GM19239 (cell line): ENCODE measurements at places on chromosomes 5 and 9.

GRCh38 chr5:135576075-135576599 is 2.7 kb downstream of the CXCL14 start:
- DNase-seq: no peak

GRCh38 chr5:75848077-75848476 is 130.8 kb upstream of the POC5 start:
- DNase-seq: no peak

GRCh38 chr5:134453016-134453415 is 41.3 kb upstream of the CDKN2AIPNL start:
- DNase-seq: no peak

- no peak for DNase-seq
Observed at GRCh38 chr5:141742866-141743851, 61.1 kb upstream of the ARAP3 start.

- DNase-seq: no peak
Observed at GRCh38 chr5:125343015-125343414, 596.6 kb upstream of the ZNF608 start.

GRCh38 chr5:133792655-133793054 is 175.8 kb downstream of the C5orf15 start:
- DNase-seq: no peak

DNA sequence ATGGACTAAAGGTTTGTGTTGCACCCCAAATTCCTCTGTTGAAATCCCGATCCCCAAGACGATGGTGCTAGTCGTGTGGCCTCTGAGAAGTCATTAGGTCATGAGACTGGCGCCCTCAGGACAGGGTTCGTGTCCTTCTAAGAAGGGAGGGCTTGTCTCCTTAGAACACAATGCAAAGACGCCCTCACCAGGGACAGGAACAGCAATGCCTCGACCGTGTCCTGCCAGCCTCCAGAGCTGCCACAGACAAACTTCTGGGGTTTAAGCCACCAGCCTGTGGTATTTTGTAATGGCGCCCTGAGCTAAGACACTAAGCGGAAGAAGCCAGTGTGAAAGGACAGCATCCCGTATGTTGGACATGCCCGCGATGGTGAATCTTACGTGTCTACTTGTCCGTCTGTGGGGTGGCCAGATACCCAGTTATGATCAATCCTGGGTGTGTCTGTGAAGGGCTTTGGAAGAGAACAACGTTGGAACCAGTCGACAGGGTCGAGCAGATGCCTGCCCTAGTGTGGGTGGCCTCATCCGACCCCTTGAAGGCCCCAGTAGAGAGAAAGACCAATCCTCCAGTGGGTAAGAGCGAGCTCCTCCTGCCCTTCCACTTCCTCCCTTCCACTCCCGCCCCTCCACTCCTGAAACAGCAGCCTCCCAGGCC is 279.2 kb upstream of the IRX2 start:
- no peak for DNase-seq

DNA sequence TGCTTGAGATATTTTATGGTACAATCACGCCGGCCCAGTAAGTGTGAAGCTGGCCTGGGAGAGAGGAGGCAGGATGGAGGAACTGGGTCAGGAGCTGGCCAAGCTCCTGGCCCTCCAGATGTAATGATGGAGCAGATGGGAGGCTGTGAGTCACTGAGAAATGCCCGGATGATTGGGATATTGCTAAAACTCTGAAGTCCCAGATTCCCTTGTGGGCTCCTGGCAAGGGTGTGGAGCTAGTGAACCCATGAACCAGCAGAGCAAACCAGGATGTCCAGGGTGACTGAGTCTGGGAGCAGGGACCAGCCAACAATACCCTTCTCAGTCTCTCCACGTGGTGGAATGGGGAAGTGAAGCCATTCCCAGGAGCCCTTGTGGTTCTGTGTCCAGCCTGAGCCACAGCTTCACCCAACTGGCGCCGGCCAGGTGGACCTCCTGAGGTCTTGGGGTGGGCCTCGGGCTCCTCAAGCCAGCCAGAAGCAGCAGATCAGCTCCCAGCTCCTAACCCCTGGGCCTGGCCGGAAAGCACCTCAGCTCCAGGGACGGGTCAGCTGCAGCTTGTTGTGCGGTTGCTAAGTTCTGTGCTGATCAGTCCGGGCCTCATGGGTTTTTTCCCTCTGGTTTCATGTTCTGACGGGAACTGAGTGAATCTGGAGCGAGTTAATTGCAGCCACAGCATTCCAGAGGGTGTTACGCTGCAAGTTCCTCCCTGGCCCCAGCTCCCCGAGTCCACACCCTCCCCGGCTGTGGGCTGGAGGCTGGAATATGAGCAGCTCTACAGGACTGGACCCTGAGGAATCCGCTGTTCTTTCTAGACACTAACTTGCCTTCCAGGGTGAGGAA is 37.6 kb downstream of the DUSP1 start:
- DNase-seq: no peak

DNA sequence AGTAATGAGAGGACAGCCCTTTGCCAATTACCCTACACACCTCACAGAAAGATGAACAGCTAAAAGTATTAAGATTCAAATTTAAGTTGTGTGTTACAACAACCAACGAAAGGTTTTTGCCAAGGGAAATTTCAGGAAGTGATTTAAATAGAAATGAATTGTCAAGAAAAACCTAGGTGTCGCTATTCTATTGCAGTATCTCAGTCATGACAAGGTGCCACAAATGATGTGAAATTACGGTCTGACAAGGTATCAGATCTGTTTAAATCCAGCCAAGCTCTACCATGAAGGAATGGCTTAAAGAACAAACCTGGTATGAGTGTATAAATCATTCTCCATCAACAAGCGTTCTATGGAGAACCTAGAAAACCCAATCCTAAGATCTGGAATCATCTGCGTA is 189.7 kb downstream of the ATPSCKMT start:
- DNase-seq: no peak

GRCh38 chr5:57232293-57233033 is 58.6 kb downstream of the GPBP1 start:
- DNase-seq: no peak

DNA sequence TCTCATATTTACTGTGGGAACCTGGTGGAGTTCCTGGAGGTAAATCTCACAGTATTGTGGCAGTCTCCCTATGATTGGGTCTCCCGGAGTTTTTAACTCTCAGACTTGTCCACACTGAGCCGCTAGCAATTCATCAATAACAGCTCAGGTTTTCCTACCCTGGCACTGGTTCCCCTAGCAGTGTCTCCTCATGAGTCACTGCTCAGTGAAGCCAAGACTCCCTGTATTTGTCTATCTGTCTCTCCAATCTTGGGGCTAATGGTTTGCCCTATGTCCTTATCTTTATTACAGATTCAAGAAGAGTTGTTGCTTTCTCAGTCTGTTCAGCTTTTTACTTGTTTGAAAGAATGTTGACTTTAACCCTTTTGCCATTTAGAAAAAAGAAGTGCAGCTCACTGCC is 176.7 kb upstream of the FGF10 start:
- no peak for DNase-seq

- DNase-seq: no peak
Observed at GRCh38 chr9:38039090-38039906, 29.7 kb downstream of the SHB start.

DNA sequence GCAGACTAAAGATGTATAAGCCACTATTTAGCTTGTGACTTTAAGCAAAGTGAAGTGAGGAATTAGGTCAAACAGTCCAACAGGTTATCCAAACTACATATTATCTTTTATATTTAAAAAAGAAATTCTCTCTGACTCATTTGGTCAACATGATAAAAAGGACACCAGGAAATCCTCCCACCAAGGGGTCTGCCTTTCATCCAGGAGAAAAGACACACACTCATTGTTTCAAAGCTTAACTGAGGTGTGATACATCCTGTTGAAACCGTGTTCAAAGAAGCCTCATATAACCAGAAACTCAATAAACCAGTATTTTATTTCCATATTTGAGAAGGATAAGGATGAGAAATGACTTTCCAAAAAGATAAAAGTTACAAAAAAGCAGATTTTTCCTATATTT is 417.1 kb downstream of the HCN1 start:
- DNase-seq: no peak

- DNase-seq: no peak
Observed at GRCh38 chr5:56552612-56553268, 262.6 kb upstream of the MAP3K1 start.

- no peak for DNase-seq
Observed at GRCh38 chr5:102902135-102902448, 147.0 kb downstream of the PAM start.

DNA sequence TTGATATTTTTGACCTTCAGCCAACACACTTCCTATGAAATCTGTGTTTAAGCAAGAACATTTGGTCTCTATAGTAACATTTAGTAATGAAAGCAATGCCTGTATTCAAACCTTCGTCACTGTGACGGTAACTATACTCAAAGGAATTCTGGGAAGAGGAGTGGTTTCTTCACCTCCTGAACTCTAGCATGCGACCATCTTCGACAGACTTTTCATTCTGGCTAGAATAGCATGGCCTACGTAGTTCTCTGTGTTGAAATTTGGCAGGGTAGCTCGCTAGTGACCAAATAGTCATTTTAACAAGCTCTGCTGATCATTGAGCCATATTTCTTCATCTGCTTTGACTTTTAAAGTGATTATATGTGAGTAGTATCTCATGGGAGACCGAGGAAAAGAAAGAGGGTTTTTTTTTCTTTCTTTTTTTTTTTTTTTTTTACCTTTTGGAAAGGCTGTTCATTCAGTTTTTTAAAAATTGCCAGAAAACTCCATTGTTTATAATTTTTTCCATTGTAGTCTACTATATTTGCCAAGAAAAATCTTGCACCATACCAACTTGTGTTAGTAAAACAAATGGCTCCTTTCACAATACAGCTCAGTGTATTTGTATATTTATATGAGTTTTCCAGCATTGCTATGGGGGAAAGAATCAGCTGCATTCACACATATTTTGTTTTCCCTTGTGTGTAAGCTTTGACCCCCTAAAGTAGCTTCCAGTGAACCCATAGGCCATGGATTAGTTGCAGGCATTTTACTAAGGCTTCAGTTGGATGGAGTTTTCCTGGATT is 166.8 kb downstream of the NNT start:
- DNase-seq: no peak

DNA sequence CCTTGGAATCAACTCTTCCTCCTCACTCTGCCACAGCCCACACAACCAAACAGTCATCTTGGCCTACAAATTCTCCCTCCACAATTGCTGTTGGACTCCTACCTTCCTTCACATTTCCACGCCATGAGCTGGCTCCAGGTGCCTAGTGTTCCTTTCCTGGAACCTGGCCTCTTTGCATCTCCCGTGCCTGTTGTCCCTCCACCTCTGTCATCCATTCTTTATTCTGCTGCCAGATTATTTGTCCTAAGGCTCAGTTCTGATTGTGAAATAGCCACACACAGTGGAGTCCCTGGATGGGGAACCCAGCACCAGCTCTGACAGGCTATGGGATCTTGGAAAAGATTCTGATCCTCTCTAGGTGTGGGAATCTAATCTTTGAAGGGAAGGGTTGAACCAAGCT is 109.1 kb upstream of the ANKH start:
- DNase-seq: no peak

DNA sequence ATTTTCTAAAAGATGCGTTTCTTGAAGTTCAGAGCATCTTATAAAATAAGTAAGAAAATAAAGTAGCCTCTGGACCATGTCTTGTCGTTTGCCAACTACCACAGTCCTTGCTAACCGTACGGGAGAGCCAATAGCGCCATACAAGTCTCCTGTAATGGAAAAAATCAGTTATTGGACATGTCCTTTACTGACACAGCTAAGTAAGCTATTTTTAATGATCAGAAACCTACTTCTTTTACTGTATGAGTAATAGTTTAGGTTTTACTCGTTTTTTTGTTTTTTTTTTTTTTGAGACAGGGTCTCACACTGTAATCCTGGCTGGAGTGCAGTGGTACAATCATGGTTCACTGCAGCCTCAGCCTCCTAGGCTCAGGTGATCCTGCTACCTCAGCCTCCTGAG is 37.7 kb upstream of the RAPGEF6 start:
- DNase-seq: no peak
